ENCODE measurements at places on chromosomes 3 and 15.

- no peak for DNase-seq
Observed at GRCh38 chr3:63192248-63192647, 85.9 kb upstream of the SYNPR start.

- DNase-seq: no peak
Observed at GRCh38 chr3:128585974-128586373, 64.6 kb downstream of the RPN1 start.

DNA sequence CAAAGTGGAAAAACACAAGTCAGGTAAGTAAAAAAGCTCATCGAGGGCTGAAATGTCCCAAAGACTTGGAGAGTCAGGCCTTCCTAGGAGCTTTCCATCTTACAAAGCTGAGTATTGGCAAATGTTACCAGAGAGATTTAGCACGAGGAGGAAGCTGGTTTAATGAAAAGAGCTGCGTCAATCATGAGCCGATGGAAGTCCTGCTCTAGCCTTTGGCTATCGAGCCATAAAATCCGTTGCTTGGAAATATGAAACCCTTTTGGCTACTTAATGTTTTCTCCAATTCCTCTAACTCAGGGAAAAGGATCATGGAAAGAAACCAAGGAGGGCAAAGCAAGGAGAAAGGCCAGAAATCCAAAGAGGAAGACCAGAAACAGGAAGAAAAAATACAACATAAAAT, 1074.6 kb downstream of the FHIT start:
- DNase-seq: no peak

DNA sequence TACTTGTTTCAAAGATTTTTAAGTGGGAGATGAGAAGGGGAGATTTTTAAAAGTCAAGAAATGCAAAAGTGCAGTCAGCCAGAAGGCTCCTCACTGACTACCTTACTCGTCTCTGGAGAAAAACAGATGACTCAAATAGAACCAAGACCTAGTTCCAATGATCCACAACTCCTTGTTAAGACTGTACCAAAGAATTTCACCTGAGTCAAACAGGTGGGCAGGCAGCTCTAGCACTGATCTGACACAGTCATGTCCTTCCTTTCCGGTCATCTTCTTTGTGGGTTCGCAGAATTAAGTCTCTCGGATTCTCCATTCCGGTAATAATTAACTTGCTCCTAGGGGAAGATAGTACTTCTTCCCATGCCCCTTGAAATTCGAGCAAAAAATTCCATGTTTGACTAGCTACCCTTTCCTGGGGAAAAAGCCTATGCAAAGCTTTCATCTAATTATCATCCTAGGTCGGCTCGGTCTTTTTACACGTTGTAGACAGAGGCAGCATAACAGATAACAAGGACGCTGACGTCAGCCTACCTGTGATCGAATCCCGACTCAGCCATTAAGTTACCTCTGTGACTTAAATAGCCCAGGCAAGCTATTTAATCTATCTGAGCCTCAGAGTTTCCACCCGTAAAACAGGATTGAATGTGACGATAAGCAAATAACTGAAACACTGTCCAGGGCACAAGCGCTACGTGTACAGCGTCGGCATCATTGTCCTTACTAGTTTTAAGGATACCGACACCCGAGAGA, 758 bp downstream of the SELENOK start:
- no peak for DNase-seq

GRCh38 chr15:35522061-35522460, 23.9 kb downstream of the DPH6 start:
- no peak for DNase-seq

DNA sequence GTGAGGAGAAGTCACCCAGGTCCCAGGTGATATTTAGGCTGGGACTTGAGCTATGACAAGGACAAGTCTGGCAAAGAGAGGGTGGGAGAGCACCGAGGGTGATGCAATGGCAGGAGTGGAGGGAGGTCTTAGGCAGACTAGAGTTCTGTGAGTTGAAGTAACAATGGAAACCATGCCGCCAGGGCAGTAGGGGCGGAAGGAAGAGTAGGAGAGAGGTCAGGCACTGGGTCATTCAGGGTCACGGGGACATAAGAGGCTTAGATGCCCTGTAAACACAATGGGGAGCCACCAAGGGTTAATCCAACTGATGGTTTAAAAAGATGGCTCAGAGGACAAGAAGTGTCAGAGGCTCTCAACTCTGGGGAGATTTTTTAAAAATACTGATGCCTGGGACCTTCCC, 199.7 kb upstream of the LRTM1 start:
- DNase-seq: no peak

GRCh38 chr3:62084558-62084957, 288.8 kb downstream of the FEZF2 start:
- no peak for DNase-seq

DNA sequence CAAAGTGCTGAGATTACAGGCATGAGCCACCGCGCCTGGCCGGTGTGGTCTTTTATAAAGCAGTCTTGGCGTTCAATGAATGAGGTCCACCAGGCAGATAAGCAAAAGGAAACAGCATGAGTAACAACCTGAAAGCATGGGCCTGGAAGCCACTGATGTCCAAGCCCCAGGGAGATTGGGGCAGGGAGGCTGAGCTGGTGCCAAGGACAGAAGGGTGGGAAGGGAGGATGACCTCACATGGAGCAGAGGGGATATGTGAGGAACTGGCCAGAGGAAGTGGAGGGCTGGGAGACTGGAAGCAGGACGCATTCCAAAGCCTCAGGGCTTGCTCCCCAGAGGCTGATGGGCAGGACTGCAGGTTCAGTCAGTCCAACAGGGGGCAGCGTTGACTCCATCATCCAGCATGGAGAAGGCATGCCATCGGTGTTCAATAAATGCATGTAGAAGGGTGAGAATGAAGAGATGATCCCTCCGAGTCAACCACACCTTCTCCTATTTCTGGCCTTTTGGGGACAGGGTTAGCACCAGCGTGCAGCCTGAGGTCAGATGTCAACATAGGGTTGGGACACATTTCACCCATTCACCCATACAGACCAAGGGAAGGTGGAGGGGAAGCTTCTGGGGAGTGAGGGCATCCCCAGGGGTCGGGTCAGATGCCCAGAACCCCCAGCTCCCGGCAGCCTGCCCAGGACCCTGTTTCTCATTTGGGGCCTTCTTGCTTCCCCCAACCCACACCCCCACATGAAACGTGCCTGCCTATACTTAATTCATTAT, 14.8 kb downstream of the MYL3 start:
- no peak for DNase-seq

DNA sequence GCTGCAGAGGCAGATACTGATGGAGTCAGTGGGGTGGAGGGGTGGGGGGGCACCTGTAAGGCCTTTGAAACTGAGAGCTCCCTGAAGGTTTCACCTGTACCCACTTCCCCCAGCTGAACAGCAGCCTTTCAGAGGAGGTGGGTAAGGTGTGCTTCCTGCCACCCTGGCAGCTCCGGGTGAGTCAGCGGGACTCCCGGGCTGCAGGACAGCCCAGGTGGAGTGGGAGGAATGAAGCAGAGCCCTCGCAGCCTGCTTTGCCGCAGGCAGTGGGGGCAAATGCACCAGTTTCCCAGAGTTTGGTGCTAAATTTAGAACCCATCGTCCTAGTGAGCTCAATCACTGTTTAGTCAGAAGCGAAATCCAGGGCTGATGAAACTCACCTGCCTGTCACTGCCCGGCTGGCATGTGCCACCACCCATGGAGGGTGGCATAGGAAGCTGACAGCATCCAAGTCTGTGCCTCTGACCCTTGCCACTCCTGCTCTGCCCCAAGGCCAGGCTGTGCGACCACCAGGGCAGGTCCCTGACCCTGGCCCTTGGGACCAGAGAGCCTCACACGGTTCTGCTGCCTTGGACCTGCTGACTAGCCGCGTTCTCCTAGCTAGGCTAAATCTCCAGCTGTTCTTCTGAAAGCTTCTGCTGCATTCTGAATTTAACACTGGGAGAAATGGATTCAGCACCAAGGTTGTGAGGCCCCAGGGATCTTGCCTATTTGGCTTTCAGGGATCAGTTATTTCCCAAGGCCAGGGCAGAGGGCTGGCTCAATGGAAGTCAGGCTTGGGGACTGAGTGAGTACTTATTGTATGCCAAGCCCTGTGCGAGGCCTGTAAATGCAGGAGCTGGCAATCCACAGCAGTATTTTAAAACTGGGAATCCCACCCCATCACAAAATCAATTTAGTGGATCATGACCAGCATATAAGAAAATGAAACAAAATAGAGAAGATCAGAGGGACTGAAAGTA, 67.3 kb upstream of the RASGRF1 start:
- DNase-seq: no peak

- no peak for DNase-seq
Observed at GRCh38 chr15:33148129-33148751, 46.3 kb downstream of the FMN1 start.

GRCh38 chr3:55075846-55076245, 148.0 kb upstream of the LRTM1 start:
- no peak for DNase-seq

GRCh38 chr15:63999177-63999576, 47.1 kb downstream of the DAPK2 start:
- no peak for DNase-seq

- DNase-seq: no peak
Observed at GRCh38 chr3:10443272-10444109, 61.9 kb downstream of the ATP2B2 start.

- DNase-seq: no peak
Observed at GRCh38 chr15:29021857-29022256, 136.1 kb downstream of the APBA2 start.

DNA sequence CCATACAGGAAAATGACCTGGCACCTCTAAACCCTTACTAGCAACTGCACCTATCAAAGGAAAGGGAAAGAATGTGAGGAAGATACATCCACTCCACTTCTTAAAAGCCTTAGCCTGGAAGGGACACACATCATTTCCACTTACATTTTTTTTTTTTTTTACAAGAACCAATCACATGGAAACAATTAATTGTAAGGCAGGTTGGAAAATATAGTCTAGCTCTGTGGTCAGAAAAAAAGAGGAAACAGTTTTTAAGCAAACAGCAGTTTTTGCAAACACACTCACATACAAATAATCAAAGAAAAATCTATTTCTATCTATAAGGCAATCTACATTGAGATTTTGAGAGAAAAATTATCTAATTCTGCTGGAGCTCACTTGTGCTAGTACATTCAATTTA, 98.9 kb upstream of the SPRED1 start:
- DNase-seq: no peak

GRCh38 chr15:66068801-66069200, 184.7 kb downstream of the MEGF11 start:
- DNase-seq: no peak

- DNase-seq: no peak
Observed at GRCh38 chr3:46860017-46860809, 3.0 kb downstream of the MYL3 start.

DNA sequence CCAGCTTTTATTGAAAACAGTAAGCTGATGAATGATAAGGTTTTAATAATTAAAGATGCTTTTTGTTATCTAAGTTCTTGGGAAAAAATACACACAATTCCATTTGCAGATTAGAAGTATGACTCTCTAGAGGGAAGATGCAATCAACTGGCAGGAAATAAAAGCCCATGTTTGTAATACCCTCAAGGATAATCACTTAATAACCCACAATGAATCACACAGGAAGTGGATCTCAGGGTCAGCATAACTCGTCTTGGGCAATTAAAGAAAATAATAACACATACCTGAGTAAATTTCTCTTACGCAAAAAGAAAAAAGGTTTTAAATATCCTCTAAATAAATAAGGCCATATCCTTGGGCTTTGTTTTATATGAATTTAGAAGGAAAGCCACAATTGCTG, 9.4 kb upstream of the EID1 start:
- DNase-seq: no peak

GRCh38 chr15:63374686-63375520, 6.7 kb downstream of the CA12 start:
- no peak for DNase-seq

DNA sequence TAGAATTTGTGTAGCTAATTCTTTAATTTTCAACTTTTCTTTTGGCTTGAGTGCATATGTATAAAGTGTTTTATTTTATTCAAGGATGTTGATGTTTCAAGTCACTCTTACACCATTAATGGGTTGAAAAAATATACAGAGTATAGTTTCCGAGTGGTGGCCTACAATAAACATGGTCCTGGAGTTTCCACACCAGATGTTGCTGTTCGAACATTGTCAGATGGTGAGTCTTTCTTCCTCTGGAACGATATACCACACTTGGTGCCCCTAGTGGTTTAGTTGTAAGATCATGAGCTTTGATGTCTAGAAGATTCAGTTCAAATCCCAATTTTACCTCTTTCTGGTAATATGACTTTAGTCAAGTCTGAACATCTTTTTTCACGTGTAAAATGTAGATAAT, 119.3 kb downstream of the HCN4 start:
- DNase-seq: no peak

- DNase-seq: no peak
Observed at GRCh38 chr15:68603216-68603595, 24.4 kb downstream of the CORO2B start.

DNA sequence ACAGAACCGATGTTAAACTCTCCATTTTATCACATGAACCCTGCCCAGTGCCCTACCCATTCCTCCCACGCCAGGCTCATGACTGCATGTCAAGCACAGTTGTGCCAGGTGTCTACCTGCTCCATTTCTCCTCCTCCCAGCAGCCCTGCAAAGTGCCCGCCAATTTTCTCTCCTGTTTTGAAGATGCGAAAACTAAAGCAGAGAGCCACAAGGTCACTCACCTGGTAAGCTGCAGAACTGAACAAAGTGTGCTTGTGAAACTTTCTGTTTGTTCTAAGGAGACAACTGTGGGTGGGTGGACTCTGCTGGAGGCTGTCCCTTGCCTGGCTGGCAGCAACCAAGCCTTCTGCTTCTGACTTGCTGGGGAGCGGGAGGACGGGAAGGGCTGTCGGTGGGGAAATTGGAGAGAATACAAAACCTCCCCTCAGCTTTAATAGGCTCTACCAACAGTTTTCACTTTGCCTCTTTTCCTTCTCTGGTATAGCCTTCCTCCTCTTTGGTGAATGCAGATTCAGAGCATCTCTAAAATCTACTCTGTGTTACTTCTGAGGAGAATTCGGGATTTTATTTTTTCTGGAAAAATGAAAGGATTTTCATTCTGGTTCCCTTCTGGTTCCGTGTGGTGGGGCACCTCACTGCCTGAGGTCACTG, 23.0 kb downstream of the LIMD1 start:
- no peak for DNase-seq

DNA sequence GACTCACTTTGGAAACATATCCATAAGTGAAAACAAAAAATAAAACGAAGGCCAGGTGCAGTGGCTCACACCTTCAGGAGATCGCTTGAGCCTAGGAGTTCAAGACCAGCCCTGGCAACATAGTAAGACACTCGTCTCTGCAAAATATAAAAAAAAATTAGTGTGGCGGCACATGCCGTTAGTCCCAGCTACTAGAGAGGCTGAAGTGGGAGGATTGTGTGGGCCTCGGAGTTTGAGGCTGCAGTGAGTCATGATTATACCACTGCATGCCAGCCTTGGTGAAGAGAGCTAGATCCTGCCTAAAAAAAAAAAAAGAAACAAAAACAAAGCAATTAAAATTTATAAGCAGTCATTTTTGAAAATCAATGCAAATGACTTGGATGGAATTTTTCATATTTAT, 54.7 kb upstream of the NANOGP8 start:
- DNase-seq: no peak

- no peak for DNase-seq
Observed at GRCh38 chr15:35566991-35567390, 21.0 kb upstream of the DPH6 start.

- DNase-seq: no peak
Observed at GRCh38 chr3:112302150-112302830, 8.3 kb upstream of the SLC9C1 start.
